ENCODE measurements at places on chromosomes 6 and 20. TPM values are rescaled to one million over a fixed set of nuclear protein-coding genes. Genes with fewer than 3 reads are reported as not detected.

DNA sequence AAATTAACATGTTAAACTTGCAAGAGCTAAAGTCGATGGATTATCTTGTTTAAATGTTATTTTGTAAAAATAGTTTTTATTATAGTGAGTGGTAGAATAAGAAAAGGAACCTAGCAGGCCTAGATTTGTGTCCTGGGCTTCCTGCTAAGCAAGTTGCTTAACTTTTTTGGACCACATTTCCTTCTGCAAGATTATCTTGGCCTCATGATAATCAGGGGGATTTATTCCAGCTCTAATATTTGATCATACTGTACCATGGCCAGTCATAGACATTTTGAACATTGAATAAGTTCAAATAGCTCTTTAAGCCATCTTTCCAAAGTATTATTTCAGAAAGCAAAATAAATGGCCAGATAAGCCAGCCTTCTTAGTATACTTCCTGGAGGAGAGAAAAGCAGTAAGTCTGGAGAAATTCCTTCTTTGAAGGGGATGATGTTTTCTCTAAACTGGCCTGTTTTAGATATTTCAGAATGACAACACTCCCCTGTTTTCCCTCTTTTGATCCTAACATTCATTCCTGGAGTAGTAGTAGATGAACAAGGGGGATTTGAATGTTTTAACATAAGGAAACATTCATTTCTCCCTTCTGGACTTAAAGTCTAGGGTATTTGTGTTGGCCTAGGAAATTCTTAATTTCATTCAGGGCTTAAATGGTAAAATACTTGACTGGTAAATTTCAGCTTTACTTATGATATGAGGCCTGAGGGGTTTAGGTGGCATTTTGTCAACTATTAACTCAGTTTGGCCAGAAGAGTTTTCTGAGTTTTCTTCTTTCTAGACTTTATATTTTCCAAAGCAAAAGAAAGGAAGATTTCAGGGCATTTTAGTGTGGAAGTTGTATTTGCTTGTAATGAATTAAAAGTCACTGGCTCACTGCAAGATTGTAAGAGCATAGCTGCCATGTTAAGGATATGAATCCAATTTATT, 108.8 kb upstream of the SCGN start:
- no peak overlapping the region for H3K27ac ChIP-seq
- H3K4me3 ChIP-seq = no peak overlapping the region
- no peak for DNase-seq
- no peaks in the 10 kb centered on the region for H3K27me3 ChIP-seq
- H3K36me3 ChIP-seq = peaks cover 2% of the 10 kb centered on the region
- H3K4me1 ChIP-seq = no peaks in the 10 kb centered on the region

DNA sequence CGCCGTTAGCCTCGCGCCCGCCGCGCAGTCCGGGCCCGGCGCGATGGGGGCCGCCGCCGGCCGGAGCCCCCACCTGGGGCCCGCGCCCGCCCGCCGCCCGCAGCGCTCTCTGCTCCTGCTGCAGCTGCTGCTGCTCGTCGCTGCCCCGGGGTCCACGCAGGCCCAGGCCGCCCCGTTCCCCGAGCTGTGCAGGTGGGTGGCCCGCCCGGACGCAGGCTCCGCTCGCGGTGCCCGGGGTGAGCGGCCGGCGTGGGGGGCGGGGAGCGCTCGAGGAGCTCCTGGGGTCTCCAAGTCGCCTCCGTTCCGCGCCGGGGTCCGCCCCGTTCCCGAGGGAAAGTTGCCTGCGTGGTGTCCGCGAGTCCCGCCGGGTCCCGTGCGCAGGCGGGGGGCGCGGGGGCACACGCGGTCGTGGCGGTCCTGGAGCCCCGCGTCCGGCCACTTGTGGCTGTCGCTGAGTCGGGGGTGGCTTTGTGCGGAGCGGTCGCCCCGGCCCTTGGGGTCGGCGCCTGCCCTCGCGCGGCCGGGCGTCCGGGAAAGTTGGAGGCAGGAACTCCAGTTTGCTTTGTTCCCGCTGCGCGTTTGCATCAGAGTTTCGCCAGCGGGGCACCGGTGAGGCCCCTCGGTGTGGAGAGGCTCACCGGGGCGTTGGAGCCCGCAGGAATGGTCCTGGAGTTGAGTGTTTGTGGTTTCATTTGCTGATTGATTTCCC, 476 bp downstream of the IGF2R start:
- peak overlapping the region; percentile 89 for H3K27ac ChIP-seq
- no peak for DNase-seq
- peaks cover 6% of the 10 kb centered on the region for H3K27me3 ChIP-seq
- peak overlapping the region; percentile 88 for H3K4me3 ChIP-seq

DNA sequence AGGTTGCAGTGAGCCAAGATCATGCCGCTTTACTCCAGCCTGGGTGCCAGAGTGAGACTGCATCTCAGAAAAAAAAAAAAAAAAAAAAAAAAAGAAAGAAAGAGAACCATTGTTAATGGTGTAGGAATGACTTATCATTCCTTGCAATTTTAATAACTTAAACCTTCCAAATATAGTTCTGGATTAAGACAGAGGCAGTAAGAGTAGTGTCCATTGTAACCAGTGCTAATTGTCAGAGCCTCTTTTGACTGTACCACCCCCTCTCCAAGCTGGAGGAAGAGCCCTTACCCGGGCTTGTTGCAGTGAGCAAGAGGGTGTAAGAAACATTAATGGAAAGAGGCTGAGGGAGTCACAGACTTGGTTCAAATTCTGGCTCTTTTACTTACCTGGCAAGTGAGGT, 53.8 kb downstream of the SASH1 start:
- H3K4me1 ChIP-seq = no peaks in the 10 kb centered on the region
- peaks cover 3% of the 10 kb centered on the region for H3K27me3 ChIP-seq
- no peak overlapping the region for H3K4me3 ChIP-seq
- no peak for DNase-seq
- H3K36me3 ChIP-seq = no peaks in the 10 kb centered on the region
- no peak overlapping the region for H3K27ac ChIP-seq

GRCh38 chr6:158461954-158462353, 97.9 kb upstream of the TMEM181 start:
- H3K4me1 ChIP-seq = peaks cover 2% of the 10 kb centered on the region
- no peak overlapping the region for H3K4me3 ChIP-seq
- no peak overlapping the region for H3K27ac ChIP-seq
- peaks cover 12% of the 10 kb centered on the region for H3K36me3 ChIP-seq
- DNase-seq = no peak
- no peaks in the 10 kb centered on the region for H3K27me3 ChIP-seq

DNA sequence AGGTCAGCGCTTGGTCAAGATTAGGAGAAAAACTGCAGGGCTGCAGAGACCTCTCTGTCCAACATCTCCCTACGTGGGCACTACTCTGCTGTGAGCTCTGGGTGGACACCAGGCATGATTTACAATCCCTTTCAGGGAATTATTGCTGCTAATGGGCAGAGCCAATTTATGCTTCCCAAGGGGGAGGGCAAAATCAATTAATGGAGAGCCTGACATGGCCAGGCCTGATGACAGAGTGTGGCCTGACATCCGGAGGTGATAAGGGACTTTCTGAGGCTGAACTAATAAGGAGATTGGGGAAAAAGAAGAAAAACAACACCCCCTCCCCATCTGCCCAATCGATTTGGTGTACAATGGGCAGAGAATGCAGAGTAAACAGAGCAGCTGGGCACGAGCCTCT, 5.0 kb upstream of the KCNK16 start:
- H3K27ac ChIP-seq = no peak overlapping the region
- no peaks in the 10 kb centered on the region for H3K36me3 ChIP-seq
- H3K4me1 ChIP-seq = no peaks in the 10 kb centered on the region
- no peak overlapping the region for H3K4me3 ChIP-seq

DNA sequence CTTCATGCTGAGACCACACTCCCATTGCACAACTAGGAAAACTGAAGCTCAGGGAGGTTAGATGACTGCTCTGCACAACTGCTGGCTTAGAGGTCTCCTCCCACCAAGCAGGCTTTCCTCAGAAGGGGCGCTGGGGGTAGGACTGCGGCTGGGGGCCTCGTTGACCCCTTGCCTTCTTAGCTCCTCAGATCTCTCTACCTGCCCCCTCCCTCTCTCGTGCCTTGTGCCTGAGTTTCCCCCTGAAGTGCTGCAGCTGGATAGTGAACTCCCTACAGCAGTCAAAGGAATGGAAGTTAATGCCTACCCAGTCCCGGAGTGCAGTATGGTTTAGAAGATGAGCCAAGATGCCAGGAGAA, 149.8 kb downstream of the GRM4 start:
- no peaks in the 10 kb centered on the region for H3K4me1 ChIP-seq
- H3K4me3 ChIP-seq = no peak overlapping the region
- H3K27ac ChIP-seq = no peak overlapping the region

GRCh38 chr20:22160101-22160652, 424.2 kb downstream of the FOXA2 start:
- H3K36me3 ChIP-seq = no peaks in the 10 kb centered on the region
- H3K4me1 ChIP-seq = no peaks in the 10 kb centered on the region
- no peaks in the 10 kb centered on the region for H3K27me3 ChIP-seq
- H3K4me3 ChIP-seq = no peak overlapping the region
- no peak for DNase-seq

GRCh38 chr20:24970030-24970553, 21.0 kb downstream of the CST7 start:
- DNase-seq = no peak
- H3K36me3 ChIP-seq = peaks cover 38% of the 10 kb centered on the region
- H3K27me3 ChIP-seq = no peaks in the 10 kb centered on the region
- no peak overlapping the region for H3K27ac ChIP-seq
- H3K4me1 ChIP-seq = no peaks in the 10 kb centered on the region
- H3K4me3 ChIP-seq = no peak overlapping the region

- no peak for DNase-seq
- peaks cover 2% of the 10 kb centered on the region for H3K4me1 ChIP-seq
- no peak overlapping the region for H3K4me3 ChIP-seq
- H3K36me3 ChIP-seq = no peaks in the 10 kb centered on the region
- H3K27me3 ChIP-seq = peaks cover 3% of the 10 kb centered on the region
These were observed 92.0 kb downstream of the OLIG3 start for GRCh38 chr6:137402143-137402680.

DNA sequence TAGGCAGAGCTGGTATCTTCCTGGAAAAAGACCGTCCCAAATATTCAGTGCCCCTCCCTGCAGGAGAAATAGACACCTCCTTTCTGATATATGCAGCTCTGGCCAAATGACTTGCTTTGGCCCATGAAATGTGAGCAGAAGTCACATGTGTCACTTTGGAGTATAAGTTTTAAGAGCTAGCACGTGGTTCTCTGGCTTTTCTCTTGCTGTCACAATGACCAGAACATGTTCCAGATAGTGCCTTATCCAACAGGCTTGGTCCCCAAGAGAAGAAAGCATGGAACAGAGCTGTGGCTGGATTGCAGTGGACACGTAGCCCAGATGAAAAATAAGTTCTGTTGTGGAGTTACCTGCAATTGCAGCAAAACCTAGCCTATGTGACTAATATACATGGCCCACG, 40.4 kb downstream of the UNC5CL start:
- no peak for DNase-seq
- no peaks in the 10 kb centered on the region for H3K36me3 ChIP-seq
- no peak overlapping the region for H3K27ac ChIP-seq
- peaks cover 3% of the 10 kb centered on the region for H3K4me1 ChIP-seq
- no peak overlapping the region for H3K4me3 ChIP-seq

DNA sequence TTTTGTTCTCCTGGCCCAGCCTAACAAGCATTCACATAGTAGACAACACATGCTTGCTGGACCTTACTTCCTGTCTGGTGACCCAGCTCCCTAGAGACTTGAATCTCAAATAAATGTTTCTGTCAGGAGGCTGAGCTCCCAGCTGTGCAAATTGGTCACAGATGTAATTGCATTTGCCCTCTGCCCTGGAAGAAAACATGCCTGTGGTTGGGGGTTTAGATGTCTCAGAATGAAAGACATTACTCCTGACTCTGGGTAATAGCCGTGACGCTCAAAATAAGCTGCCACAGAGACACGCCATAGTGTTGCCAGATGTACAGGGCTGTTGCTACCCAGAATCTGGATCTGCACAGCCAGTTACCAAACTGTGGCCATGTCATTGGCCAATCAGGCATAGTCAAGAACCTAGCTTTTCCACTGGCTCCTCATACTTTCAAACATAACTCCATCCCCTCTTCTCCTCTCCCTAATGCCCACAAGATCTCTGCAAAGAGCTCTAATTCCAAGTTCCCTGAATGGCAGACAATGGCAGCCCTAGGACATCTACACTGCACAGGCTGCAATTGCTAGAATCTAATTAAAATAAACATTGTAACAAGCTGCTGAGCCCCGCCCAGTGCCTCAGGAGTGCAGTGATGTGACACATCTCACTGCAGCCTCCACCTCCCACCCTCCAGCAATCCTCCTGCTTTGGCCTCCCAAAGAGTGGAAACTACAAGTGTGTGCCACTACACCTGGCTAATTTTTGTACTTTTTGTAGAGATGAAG, 32.8 kb upstream of the GMPR start:
- no peaks in the 10 kb centered on the region for H3K36me3 ChIP-seq
- H3K27me3 ChIP-seq = peaks cover 36% of the 10 kb centered on the region
- H3K4me3 ChIP-seq = no peak overlapping the region
- DNase-seq = no peak
- no peak overlapping the region for H3K27ac ChIP-seq

- no peaks in the 10 kb centered on the region for H3K4me1 ChIP-seq
- no peaks in the 10 kb centered on the region for H3K27me3 ChIP-seq
- H3K4me3 ChIP-seq = no peak overlapping the region
- H3K36me3 ChIP-seq = no peaks in the 10 kb centered on the region
These were observed 688.6 kb downstream of the TENT5A start for GRCh38 chr6:81063891-81064290.

DNA sequence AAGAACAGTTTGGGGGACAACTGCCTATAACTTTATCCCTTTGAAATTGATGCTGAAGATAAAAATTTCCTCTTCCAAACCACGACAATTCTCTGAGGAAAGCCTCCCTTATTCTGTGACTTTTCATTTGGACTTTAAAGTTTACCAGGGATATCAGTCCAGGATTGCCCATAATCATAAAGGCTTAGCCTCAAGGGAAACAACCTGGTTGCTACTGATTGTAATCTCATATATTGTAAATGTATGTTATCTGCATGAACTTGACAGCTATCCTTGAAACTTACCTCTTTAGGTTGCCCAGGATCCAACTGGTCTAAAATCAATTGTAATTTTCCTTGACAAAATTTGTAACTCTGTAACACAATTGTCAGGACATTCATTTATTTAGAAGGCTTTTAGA, 23.8 kb downstream of the TBC1D32 start:
- H3K27ac ChIP-seq = no peak overlapping the region
- no peak for DNase-seq
- peaks cover 16% of the 10 kb centered on the region for H3K36me3 ChIP-seq
- H3K4me1 ChIP-seq = no peaks in the 10 kb centered on the region
- no peak overlapping the region for H3K4me3 ChIP-seq

GRCh38 chr20:6024768-6025167, 29.1 kb downstream of the LRRN4 start:
- no peaks in the 10 kb centered on the region for H3K27me3 ChIP-seq

The ZNF831 gene
- total RNA-seq = 15.9 TPM

The RIMS1 gene
- not detected for total RNA-seq

The TMEM14C gene
- 44.2 TPM for total RNA-seq

The SPO11 gene
- total RNA-seq = not detected

The ADGRF5 gene
- total RNA-seq = not detected

The TREML1 gene
- not detected for total RNA-seq

The ADGB gene
- not detected for total RNA-seq

Measured in activated naive CD8-positive, alpha-beta T cell treated with anti-CD3 and anti-CD28 coated beads, Interleukin-2, amount 10 ng/mL, durations not matched to agents 7 days and 5 days (primary cell).